ENCODE measurements at places on chromosomes 11 and 22.
A peak's percentile ranks its signal among the peaks of the same experiment; 100 is the strongest.

GRCh38 chr22:46748908-46749675 is 11.0 kb upstream of the CERK start:
- peak; percentile 46 for DNase-seq

DNA sequence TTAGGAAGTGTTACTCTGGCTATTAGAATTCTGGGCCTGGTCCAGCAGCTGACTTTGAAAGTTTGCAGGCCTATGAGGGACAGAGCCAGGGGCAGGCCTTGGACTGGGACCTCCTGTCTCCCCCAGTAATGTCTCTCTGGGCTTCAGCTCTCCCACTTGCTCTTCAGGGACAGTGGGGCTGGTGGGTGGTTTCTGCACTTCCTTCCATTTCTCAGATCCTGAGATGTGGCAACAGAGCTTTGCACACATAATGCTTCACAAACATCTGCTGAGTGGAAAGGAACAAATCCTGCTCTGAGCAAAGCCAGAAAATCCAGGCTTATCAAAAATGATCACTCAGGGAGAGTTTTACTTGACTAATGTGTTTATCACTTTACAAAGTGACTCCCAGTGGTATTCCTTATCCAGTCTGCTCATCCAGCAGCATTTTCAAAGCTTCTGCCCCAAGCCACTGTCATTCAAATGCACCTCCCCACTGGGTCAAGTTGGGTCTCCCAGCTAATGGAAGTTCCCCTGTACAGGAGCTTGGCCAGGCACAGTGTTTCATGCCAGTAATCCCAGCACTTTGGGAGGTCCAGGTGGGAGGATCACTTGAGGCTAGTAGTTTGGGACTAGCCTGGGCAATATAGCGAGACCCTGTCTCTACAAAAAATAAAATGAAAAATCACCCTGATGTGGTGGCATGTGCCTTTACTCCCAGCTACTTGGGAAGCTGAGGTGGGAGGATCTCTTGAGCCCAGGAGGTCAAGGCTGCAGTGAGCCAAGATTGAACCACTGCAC is 13.5 kb upstream of the OSBP2 start:
- no peak for DNase-seq

DNA sequence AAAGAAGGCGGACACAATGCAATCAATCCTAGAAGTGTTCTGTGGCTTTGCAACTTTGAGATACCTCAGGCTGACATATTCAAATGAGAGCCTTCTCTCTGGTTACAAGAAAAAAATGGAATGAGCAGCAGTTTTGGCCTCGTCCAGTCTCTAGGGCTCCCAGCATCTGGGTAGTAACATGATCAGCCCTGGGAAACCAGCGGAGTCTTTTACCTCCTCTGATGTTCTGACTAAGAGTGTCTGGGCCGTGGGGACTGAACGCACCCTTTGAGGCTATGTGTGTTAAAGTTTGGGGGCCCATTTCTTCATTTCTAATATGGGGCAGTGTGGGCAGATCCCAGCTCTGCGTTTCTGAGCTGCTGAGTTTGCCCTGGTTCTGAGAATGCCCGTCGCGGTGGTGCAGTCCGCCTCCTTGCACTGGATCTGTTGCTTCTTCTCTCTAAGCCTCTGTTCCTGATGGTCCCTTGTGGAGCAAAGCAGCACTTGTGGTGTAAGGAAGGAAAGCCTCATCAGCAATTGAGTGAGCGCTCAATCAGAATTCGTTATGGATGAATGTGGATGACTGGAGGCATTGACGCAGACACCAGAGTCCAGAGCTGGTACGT is 8.1 kb downstream of the PARVB start:
- no peak for DNase-seq

DNA sequence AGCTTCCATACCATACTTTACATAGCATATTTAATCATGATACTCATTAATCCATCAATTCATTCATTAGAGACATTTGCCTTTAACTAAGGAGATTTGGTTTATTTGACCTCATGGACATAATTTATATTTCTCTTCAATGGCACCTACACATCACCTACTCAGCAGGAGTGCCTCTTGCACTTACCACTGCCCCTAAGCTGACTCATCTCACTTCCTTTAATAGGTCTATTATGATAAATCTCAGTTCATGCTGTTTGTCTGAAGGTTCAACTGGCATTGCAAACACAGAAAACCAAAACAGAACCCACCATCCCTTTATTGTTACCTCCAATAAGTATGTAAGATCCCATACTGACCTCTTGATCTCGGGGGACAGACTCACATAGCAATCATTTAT is 186.7 kb downstream of the LUZP2 start:
- DNase-seq = no peak

- DNase-seq = peak; percentile 81
Observed at GRCh38 chr11:6572215-6572614, 31.2 kb downstream of the RRP8 start.

- no peak for DNase-seq
Observed at GRCh38 chr11:15346907-15347306, 232.2 kb downstream of the INSC start.

GRCh38 chr11:124839128-124839971 is 25.9 kb upstream of the ROBO3 start:
- peak; percentile 36 for DNase-seq

DNA sequence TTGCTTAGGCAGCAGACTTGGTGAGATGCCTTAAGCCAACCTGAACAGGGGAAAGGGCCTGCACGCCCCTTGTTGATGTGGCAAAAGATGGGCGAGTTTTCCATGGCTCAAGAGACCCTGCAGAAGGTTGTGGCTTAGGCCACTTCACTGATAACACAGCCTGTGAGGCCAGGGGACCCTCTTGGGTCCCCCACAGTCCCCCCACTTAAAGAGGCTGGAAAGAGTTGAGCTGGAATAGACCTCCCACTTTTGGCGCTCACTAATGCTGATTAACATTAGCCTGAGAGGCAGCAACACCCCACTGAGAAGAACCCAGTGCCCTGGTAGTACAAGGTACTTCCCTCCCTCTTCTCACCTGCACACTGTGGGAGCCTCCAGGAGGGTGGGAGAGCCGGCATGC is 107.5 kb downstream of the TRIM29 start:
- no peak for DNase-seq

GRCh38 chr11:22930816-22931594 is 70.7 kb upstream of the CCDC179 start:
- no peak for DNase-seq

- no peak for DNase-seq
Observed at GRCh38 chr11:102626676-102627075, 1.5 kb upstream of the MMP20 start.

DNA sequence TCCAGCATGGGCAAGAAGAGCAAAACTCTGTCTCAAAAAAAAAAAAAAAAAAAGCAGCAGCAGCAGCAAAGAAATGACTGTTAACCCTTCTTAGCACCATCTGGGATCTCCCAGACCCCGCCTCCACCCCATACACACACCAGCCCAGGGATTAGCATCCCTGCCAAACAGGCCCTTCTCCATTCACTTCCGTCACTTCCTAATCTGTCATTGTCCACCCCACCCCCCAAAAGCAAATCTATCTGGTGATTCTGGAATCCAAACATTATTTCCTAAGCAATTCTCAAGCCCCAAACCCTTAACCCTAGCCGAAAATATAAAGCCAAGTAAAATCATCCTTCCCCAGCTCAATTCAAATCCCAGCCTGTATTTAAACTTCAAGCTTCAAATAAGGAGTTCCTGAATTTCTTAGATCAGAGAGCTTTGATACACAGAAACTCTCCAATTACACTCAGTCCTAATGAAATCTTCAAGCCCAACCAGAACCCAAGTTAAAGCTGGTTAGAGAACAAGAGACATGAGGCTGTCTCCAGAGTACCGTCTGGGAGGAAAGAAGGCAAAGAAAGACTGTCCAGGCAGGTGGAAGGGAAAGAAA is 6.0 kb upstream of the AHNAK start:
- DNase-seq = no peak

DNA sequence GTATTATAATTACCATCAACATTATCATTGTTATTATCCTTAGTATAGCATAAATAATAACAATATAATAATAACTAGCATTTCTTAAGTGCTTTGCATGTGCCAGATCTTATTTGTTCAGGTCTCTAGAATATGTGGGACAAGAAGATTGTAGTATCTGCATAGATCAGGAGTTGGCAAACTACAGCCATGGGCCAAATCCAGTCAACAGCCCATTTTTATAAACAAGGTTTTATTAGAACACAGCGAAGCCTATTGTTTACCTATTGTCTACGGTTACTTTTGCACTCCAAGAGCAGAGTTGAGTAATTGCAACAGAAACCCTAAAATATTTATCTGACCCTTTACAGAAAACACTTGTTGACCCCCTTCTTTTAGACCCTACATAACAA is 81.4 kb downstream of the SLC1A2 start:
- no peak for DNase-seq

All from AG20443 (cell line).